NCI-H1048 (cell line): ENCODE measurements at places on chromosomes 7 and 10.

DNA sequence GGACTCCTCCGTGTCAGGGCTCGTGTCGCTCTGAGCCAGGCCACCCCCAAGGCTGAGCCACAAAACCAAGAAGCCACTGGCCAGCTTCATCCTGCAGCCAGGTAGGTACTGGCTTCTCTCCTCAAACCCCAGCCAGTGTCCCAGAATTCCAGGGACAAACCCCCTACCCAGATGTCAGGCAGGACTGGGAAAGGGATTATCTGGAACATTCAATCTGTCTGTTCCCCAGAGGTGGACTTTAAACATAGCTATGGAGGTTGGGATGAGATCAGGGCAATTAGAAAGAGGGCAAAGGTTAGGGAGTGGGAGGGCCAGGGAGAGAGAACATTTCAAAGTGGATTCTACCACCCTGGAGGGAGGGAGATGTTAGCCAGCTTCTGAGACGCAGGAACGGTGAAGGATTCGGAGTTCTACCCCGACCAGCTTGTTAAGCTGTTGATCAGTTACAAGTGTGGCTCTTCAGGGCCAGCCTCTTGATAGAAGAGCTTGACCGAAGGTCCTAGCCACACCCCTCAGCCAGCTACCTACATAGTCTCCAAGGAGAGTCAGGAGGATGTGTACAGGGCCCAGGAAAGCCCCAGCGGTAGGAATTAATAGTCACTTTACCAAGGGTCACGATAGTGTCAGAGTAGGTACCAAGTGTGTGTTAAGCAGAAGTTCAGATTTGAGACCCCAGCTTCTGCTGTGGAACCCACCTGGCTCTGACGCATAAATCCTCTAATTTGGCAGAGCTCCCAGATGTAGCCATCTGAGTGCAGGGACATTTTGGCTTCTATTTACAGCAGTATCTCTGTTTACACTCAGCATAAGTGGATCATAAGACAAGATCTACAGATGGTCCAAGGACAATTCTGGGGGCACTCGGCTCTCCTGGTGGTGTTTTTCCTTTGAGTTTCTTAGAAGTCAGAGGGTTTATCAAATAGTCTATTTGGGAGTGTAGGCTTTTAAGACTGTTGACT, at the start of gene PLA2G12B:
Gene PLA2G12B, minus strand, starts transcription at position 211 of the 959 bp plus-strand sequence. Its CDS starts 121 bp downstream, at position 90.
- no peak for DNase-seq

DNA sequence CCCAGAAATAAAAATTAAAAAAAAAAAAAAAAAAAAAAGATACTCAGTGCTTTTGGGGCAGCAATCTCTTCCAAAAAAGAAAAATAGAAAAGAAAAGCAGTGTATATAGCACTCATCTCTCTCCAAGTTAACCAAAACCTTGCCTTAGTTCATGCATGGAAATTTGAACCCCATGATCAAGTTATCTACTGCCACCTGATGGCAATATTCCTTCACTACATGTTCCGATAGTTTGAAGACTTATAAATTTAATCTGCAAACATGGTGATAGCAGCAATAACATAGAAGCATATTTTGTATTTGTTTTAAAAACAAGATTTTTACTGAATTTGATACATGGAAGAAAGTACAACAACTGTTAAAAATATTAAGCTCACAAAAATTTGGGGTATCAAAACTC, 48.6 kb upstream of the SLIT1 start:
- no peak for DNase-seq

GRCh38 chr7:22657479-22657878, 69.5 kb upstream of the IL6 start:
- DNase-seq = no peak

GRCh38 chr10:69856601-69857166, 55.0 kb downstream of the COL13A1 start:
- DNase-seq = no peak

DNA sequence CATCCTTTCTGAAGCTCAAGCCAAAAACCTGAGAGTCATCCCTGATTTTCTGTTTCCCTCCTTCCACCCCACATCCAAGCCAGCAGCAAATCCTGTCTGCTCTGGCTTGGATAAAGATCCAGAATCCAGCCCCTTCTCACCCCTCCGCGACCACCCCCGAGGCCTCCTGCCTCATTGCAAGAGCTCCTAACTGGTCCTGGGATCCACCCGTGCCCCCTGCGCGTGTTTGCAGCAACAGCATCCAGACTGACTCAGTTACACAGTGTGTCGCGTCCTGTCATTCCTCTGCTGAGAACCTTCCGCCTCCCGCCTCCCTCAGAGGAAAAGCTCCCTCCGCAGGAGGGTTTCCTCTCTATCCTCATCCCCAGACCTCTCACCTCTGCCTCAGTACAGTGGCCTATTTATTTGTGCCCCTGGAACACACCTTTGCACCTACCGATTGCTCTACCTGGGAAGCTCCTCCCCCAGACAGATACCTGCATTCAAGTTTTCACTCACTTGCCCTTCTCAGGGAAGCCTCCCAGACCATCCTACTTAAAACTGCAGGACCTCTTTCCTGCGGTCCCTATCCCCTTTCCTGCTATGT, 21.6 kb upstream of the GRID1 start:
- DNase-seq = no peak

GRCh38 chr7:41491883-41492471, 210.9 kb downstream of the INHBA start:
- DNase-seq = no peak

- no peak for DNase-seq
Measured at GRCh38 chr10:21920633-21921032, 82.9 kb downstream of the DNAJC1 start.

DNA sequence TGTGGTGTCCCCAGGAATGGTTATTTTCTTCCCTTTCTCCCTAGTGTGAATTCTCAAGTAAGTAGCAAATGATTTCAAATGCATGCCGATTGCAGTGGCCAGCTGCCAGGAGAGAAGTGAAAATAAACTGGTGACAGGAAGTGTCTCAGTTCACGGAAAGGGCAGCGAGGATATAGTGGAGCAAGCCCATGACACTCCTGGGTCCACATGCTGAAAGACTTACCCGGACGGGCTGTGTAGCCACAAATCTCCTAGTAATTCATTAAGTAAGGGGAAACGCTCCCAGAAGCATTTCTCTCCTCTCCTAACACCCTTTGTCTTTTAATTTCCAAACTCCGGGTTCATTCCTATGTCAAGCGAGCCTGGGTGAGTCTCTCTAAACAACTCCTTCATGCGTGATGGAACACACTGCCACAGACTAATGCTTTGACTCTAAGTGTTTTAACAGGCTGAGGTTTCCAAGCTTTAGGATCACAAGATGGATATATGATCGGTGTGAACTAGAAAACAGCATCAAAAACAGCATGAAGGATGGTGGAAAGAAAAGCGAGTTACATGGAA, 125.6 kb downstream of the CYP26A1 start:
- DNase-seq = no peak

DNA sequence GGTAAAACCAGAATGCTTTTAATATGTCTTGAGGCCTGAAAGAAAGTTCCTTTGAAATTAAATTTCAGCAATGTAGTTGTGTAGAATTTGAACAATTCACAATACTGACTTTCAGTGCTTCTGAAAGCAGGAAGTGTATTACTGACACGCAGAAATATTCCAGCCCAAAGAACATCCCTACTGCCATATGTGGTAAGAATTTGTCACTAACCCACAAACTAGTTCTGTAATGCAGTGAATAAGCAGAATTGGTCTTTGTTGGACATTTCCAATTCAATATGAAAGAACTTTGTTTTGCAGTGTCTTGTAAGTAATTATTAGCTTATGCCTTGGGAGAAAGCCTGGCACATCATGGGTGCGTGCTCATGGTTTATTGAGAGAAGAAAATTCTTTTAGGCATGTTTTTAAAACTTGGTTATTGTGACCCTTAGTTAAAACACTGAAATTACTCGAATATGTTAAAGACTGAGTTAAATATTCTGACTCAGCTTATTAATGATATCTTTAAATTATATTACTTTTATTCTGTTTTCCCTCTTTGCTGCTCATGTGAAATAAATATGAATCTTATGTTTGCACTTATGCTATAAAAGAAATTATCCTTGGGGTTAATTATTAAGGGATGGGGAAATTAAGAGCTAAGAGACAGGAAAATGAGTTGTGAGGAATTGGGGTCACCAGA, 33.4 kb downstream of the PTPN12 start:
- DNase-seq = no peak

DNA sequence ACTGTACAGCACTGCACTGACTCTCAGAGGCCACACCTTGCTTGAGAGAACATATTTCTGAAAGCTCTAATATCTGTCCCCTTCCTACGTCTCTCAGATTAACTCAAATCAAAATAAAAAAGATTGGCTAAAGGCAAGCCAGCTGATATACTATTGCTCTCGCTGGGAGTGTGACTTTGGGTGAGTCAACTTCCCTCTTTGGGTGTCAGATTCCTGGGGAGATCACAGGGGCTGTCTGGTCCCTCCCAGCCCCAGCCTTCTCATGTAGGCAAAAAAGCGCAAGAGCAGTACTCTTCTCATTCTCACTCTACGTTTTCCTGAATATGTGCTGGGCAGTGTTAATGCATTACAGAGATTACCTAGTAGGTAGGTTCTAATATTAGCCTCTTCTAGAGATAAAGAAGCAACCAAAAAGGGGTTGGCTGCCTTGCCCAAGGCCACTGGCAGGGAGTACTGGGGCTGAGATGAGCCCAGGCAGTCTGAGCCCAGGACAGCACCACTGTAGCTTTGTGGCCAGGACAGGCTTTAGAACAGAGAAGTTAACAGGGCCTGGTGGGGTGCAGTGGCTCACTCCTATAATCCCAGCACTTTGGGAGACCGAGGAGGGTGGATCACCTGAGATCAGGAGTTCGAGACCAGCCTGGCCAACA, 9.1 kb upstream of the DENND2A start:
- DNase-seq = no peak

DNA sequence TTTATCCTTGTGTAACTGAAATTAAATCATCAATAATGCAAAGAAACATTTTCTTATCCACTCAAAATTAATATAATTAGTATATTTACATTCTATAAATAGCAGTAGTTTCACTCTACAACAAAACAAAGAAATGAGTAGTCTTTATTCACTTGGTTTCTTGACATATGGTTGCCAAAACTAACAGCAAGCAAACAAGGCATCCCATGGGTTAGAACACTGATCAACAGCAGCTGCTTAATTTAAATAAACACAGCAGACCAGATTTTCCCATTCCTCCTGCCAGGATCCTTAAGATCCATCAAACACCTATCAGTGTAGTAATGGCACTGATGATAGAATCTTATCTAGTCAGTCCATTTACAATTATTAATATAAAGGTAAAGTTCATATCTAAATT, 22.1 kb downstream of the NCAPG2 start:
- no peak for DNase-seq

- DNase-seq = no peak
Measured at GRCh38 chr10:62634576-62634975, 169.9 kb upstream of the ADO start.

- peak; percentile 17 for DNase-seq
Measured at GRCh38 chr10:96229568-96230030, 41.8 kb downstream of the BLNK start.

- no peak for DNase-seq
Measured at GRCh38 chr7:42914009-42914408, 2.1 kb upstream of the C7orf25 start.

GRCh38 chr10:15144788-15145187, 23.7 kb downstream of the NMT2 start:
- DNase-seq = no peak

- DNase-seq = no peak
Measured at GRCh38 chr7:15625466-15625865, 61.0 kb downstream of the MEOX2 start.

DNA sequence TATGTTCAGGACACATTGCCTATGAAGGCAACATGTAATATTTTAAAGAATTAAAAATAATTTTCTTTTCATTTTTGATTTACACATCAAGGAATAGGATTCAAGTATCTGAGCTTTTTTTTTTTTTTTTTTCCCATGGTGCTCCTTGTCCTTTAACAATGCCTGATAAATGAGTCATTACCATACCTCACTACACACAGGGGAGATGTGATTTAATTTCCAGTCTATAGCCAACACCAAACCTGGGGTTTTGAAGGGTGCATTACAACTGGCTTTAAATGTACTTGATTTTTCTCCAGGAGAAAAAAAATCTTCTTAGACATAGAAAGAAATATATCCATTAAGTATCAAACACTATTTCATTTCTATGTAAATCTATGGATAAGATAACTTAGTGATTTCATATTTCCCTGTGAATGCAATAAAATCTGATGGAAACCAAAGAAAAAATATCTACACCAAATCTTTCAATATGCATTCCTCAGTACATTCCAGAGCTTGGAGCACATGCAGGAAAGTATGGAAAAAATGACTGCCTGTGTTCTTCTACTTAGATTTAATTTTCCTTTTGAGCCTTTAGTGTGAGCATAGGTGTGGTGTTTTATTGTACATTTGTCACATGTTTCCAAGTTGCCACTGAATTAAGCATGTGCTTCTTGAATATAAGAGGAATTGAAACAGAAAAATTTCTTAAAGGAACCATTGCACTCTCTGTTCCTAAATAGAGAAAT, 204.8 kb upstream of the MEOX2 start:
- no peak for DNase-seq

GRCh38 chr7:129649128-129649690, 37.7 kb downstream of the NRF1 start:
- no peak for DNase-seq

- DNase-seq = no peak
Measured at GRCh38 chr7:36005876-36006275, 147.2 kb upstream of the EEPD1 start.

DNA sequence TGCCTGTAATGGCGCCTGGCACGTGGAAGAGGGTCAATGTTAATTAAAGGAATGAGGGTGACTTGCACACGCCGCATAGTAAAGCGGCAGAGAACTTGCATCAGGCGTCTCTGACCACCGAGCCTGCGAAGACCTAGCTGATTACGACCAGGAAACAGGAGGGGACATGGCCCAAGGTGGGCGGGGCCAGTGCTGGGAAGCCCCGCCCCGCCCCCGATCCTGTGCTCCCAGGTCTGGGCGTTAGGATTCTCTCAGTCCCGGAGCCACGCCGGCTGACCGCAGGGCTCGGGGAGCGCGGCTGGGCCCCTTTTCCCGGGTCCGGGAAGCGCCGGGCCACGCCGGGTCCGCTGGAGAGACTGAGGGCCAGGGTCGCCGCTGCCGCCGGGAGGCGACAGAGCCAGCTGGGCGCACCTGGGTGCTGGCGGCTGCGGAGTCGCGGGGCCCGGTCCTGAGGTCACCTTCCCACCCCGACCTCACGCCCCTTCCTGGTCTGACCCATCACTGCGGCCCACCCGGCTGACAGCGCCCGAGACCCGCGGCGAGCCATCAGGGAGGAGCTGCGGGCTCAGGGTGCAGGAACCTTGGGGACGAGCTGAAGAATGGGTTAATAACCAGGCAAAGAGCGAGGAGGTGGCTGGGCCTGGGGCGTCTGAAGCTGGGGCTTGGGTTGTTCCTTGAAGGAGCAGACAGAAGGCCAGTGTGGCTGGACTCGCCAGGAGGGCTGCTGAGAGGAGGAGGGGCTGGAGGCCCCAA, 23.0 kb upstream of the GRID1 start:
- DNase-seq = no peak

DNA sequence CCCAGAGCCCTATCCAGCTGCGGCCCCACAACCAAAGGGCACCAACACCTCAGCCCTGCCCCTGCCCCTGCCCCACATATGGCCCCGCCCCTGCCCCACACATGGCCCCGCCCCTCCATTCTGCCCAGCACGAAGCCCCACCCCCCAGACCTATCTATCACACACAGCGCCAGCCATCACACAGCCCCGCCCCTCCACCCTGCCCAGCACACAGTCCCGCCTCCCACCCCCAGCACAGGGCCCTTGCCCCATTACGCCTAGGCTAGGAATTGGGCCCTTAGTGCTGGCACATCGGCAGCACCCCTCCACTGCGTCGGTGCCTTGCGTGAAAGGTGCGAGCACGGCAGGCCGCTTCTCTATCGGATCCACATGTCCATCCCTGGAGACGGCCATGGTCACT, 126.8 kb downstream of the MAD1L1 start:
- DNase-seq = no peak
